Fibroblast of upper back skin (primary cell): ENCODE measurements at places on chromosomes 12 and 14.

- DNase-seq, result peak; percentile 39
Observed at GRCh38 chr14:94805680-94806288, 35.9 kb upstream of the GSC start.

DNA sequence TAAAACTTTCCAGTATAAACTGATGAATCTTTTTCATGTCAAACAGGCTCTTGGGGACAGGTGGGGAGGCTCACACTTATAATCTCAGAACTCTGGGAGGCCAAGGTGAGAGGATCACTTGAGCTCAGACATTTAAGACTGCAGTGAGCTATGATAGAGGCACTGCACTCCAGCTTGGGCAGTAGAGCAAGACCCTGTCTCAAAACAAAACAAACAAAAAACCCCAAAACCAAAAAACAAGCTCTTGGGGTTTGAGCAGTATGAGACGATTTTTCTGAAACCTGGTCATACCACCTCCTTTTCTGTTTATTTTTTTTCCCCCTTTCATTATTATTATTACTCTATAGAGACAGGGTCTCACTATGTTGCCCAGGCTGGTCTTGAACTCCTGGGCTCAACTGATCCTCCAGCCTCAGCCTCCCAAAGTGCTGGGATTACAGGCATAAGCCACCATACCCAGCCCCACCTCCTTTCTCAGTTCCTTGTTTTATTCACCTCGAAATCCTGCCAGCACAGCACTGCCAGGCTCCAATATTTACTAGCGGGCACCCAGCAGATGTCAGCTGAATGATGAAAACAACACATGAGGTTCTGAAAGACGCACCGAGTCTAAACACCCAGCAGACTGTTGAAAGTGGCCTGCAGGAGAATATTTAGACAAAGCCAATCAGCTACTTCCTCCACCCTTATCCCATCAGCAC, 19.5 kb upstream of the CDK17 start:
- DNase-seq, result no peak

- DNase-seq, result no peak
Observed at GRCh38 chr14:73237219-73237785, at the start of gene PAPLN. Gene PAPLN (plus strand): TSS chr14:73237506. CDS start chr14:73239779, 2,273 bp downstream.

DNA sequence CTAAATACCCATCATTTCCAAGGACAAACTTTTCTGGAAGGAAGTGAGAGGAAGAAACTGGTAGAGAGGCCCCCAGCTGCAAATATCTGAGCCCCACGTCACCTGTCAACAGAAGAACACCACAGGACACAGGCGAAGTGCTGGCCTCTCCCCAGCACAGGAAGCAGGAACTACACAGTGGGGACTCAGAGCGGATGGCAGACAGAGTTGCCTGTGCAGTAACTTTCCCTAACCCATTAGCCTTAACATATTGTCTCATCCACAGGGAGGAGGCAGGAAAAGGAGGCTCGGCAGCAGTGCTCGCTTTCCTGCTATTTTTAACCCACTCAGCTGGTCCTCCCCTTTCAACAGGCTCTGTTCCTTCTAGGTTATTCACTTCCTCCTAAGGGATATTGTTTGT, 111.5 kb upstream of the TMPO start:
- no peak for DNase-seq

DNA sequence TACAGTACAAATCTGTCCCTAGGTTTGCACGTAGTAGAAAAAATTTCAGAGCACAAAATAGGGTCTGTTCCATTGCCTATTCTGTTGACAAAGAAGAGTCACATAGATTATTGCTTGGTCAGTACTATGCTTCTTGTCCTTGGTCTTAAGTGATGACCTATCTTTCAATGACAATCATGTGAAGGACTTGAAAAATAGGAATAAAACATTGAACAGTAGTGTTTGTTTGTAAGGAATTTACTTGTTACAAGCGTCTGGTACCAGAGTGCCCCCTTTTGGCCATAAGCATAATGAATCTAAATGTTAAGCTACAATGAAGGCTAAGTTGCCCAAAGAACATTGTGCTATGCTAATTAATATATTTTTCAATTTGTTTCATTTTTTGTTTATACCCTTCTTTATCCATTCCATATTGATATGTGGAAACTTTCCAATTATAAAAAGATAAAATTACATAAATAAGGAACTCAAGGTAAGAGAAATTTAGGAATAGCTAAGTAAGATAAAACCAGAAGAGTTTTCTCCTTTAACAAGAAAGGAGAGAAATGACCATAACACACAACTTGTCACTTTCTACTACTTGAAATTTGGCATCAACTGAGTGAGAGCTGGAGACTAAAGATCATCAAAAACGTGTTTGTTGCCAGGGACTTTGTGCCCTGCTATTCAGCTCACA, 204.7 kb downstream of the EPS8 start:
- DNase-seq, result peak; percentile 68

DNA sequence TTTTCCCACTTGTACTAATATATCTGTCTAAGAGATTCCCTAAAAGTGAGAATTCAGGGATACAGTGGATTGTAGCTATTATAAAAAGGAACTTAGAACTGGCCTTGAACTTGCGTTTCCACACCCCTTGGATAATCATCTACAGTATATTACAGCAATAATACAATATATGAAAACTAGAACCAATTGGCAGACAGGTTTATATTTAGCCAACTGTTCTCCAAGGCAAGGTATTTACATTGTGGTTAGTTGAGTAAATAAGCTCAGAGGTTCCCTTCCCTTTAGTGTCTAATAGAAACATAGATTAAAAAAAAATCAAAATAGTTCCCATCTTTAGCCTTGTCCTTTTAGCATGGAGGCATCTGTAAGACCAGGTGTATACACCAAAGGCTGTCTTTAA, 42.1 kb downstream of the LIMA1 start:
- no peak for DNase-seq

DNA sequence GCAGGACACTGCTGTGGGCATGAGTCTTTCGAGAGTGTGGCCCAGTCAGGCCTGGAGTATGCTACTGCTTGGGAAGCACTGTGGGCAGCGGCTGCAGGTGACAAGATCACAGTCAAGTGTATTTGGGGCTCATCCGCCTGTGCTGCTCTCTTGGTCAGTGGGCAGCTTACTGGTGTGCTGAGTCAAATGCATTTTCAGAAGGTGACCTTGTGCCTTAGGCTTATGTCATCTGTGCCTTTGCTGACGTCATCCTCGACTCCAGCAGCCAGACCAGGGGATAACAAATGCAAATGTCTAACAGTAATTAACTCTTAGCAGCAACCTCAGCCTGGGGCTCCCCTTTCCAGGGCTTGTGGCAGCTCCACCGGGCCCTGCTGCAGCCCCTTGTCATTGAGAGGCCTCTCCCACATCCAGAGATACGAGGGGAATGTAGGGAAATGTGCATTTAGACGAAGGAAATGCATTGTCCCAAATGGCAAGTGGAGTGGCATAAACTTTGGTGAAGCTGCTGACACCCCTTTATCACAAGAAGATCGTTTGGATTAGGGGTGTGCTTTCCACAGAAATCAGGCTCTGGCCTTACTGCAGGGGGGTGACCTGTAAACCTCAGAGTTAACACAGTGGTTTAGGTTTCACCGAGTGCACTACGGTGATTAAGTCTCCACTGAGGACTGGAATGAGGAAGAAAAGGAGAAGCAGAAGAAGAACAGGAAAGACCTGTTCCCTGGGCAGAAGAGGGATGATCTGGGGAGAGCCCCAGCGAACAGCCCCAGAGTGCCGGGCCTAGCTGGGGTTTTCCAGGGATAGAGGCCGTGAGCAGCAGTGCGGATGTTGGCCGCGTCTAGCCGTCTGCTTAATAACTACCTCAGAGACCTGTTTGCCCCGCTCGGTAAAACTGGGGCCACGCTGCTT, 39.7 kb downstream of the PSMA6 start:
- no peak for DNase-seq

- no peak for DNase-seq
Observed at GRCh38 chr12:25433024-25433423, 120.1 kb downstream of the LMNTD1 start.
